ENCODE measurements at places on chromosomes 6 and 20.

- no peak for DNase-seq
Measured at GRCh38 chr6:21200134-21200870, 393.2 kb upstream of the SOX4 start.

DNA sequence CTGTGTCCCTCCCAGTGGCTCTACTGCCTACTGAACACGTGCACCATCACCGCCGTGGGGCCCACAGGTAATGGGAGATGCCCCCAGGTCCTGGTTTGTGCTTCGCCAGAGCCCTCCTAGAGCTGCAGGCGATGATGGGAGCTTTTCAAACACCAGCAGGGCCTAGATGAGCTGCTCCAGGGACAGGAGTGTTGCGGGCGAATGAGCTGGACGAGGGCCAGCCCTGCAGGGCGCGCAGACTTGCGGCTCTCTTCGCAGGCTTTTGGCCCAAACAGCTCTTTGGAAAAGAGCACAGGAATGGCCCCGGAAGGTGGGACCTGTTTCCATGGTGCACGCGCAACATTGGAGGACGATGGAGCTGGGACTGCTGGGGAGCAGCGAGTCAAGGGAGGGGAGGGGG lies 409.3 kb upstream of the SULF2 start:
- no peak for DNase-seq

DNA sequence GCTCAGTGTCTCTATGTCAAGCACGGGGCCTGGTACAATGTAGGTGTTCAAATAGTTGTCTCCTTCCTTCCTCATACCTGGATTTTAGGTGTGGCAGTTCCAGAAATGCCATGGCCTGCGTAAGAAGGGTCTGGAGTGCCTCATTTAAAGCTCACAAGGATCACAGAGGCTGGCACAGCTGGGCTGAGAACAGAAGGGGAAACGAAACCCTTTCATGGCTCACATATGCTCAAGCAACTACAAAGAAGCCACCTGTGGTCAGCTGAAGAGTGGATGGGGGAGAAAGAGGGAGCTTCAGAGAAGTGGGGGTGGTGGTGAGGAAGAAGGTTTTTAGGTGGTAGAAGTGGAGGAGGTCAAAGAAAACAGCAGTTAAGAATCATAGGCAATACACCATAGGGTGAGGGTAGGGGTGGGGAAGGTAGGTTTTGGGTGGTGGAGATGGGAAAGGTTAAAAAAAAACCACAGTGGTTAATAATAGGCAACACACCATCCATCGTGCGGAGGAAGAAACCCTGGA lies 17.0 kb upstream of the TOP1 start:
- DNase-seq = no peak

- no peak for DNase-seq
Measured at GRCh38 chr6:106380407-106380806, 19.9 kb downstream of the CRYBG1 start.

- no peak for DNase-seq
Measured at GRCh38 chr6:107144014-107144413, 28.7 kb upstream of the BEND3 start.

- no peak for DNase-seq
Measured at GRCh38 chr20:8355453-8355852, 223.4 kb downstream of the PLCB1 start.

DNA sequence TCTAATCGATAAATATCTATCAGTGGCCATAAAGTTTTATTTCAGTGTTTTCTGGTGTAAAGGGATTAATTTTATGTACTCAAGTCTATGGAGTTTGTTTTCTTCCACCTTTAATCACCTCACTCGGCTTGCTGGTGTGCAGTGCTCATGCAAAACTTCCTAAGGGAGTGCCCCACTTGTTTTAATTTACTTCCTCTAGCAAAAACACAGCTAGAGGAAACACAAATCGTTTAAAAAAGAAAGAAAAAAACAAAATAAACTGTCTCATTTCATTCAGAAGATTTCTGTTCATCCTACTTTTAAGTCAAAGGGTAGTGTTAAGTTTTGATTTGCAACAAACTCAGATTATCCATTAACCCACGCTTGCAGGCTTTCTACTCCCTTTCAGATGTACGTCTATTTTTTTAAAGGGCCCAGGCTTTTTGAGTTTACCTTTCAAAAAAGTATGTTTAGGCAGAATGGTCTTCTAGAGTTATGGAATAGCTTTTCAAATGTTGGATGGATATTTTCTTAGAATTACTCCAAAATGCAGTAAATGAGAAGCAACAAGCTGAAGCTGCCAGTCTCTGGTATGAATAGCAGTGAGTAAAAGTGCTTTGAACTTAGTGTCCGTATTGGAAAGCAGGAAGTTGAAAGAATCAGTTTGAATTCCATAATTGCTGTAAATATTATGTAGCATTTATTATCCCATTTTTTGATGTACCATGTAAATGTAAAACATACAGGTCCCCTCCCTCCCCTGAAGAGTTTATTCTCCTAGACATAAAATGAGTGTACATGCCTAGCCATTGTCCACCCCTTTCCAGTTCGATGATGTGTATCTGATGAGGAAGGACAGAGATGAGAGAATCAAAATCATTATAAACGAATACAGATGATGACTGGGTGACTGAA lies 113.3 kb downstream of the SLC16A10 start:
- DNase-seq = no peak

DNA sequence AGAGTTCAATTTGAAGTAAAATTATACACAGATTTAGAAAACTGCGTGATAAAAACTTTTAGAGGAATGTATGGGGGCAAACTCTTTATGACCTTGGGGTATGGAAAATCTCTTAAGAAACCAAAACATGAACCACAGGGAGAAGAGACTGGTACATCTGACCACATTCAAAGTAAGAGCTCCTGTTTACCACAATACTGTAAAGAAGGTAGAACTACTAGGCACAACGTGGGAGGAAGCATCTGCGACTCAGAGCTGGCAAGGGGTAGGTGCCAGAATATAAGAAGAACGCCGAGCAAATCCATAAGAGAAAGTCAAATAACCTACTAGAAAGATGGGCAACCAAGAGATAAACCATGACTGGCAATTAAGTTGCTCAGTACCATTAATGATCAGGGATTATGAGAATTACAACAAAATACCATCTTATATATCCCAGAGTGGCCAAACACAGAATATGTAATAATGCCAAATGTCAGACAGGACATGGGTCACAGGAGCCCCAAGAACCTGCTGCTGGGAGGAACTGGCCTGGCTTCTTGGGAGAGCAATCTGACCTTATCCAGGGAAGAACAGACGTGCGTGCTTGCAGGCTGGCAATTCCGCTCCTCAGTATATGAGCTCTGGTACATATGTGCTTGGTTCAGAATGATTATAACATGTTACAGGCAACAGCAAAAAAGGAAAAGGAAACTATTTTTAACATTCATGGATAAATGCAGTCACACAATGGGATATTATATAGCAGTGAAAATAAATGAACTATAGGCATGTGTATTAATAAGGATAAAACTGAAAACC lies 50.2 kb downstream of the INSM1 start:
- DNase-seq = no peak

DNA sequence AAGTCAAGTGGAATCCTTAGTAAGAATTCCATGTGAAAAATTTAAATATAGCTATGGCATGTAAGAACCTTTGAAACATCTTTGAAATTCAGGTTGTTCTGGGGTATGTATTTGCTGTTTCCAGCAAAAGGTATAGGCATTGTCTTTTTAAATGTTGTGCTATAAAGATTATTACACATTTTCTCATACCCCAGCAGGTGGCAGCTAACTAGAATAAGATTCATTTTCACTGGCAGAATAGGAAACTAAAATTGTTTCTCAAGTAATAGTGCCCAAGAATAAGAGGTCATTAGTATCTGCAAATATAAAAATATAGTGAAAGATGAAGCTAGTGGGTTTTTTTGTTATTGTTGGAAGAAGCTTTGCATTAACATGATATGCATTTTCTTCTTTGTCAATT lies 1.8 kb downstream of the GRIK2 start:
- DNase-seq = no peak

GRCh38 chr6:5126214-5126613 lies 41.1 kb downstream of the PPP1R3G start:
- no peak for DNase-seq

DNA sequence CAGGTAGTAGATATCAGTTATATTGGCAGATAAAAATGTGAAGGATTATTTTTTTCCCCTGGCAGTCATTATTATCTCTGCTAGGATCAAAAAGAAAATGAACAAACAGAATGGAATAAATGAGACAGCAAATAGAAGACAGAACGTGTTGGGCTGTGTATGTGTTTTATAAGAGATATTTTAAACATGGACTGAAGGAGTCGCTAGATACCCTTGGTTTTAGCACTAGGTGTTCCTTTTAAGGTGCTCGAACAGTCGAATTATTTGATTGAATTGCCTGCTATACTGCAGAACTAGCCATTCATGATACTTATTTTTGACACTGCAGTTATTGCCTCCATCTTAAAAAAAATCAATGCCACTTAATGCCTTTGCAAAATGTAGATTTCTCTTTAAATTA lies 3.7 kb downstream of the GRIK2 start:
- peak; percentile 54 for DNase-seq

GRCh38 chr6:152478377-152479010 lies 158.7 kb downstream of the SYNE1 start:
- no peak for DNase-seq

- DNase-seq = no peak
Measured at GRCh38 chr6:165308926-165309731, at the start of gene C6orf118. TSS of gene C6orf118 (minus strand) at chr6:165309605. CDS start at chr6:165309586, 19 bp downstream.

- no peak for DNase-seq
Measured at GRCh38 chr6:150169609-150170008, 26.8 kb downstream of the PPP1R14C start.

DNA sequence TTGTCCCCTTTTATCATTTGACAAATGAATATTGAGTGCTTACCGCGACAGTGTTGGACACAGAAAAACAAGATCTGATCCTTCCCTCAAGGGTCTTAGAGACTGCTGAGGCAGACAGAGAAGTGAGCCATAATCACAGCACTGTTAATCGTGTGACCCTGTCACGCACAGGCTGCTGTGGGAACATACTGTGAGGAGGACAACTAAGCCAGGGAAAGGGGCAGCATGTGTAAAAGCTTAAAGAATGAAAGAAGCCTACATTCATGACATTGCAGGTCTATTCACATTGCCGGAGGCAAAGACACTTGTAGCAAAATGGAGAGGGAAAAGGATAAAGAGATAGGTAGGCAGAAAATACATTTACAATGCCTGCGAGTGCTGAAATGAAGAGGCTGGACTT lies 32.7 kb downstream of the TRDN start:
- DNase-seq = no peak

- DNase-seq = peak; percentile 98
Measured at GRCh38 chr6:166556863-166557322, 29.6 kb downstream of the RAMACL start.
